Hematopoietic multipotent progenitor cell treated with erythropoietin and hydrocortisone succinate and interleukin-3 and kit ligand, for 8 days (in vitro differentiated cells): ENCODE measurements at places on chromosomes 3 and 15.
A peak's percentile ranks its signal among the peaks of the same experiment; 100 is the strongest.

DNA sequence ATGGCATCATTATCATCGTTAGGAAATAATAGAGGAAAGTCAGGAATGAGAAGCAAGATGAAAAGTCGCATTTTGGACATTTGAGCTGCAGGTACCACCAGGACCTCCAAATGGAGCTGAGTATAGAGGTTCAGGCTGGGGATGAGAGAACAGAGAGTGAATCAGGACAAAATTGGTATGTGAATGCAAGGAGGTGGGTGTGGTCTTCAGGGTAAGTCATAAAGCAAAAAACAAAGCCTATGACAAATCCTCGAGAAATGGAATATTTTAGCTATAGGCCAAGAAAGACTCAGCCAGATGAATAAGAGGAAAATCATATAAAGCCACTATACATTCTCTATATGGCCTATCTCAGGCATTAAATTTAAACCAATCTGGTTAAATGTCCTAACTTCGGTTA lies 841.3 kb downstream of the ROBO1 start:
- no peak for DNase-seq

DNA sequence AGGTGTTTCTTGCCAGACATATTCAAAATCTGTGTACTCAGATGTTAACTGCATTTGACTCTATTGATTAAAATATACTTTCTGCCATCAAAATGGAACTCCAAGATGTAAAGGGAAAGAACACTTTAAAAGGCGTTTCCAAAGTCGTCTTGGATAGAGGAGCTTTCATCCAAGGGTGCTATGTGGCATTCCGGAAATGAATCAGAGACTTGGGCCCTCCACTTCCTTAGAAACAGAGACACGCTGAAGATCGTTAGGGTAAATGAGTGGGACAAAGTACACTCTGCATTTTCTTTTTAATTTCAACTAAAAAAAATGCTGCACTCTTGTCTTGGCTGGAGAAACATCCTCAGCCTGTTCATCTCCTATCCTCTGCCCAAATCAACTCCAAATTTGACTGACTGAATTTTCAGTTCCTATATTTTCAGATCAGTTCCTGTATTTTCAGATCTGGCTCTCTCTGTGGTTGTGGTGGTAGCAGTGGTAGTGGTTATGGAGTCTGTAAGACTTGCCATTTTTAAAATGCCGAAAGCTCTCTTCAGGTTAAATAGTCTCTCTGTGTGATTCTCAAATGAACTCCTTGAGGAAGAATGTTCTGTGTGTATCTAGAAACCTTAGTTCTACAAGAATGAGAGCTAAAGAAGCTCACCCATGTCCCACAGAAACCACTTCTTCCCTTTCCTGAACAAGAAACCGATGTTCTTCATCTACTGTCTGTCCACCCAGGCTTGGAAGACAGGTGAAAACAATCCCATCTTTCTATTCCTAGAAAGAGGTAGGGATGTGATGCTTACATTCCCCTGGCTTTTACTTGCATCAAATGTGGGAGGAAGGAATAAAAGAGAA lies 156.8 kb upstream of the ICE2 start:
- no peak for DNase-seq

GRCh38 chr3:25074149-25074548 lies 353.9 kb upstream of the RARB start:
- DNase-seq = no peak

DNA sequence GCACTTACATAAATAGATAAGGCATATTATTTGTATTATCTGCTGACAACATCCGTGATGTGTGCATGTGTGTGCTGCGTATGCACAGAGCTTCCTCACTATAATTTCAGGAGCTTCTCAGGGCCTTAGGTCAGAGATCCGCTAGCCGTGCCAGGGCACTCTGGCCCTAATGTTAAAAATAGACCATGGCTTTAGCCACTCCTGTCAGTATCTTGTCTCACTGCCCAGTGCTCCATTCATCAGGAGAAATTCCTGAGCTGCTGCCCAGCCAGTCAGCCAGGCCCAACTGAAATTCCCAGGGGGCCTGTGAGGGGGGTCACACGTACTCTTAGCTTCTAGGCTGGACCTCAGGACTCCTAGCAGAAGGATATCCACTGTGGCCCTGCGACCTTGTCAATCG lies 70.0 kb upstream of the ABHD2 start:
- DNase-seq = no peak

GRCh38 chr3:190051641-190052040 lies 69.1 kb downstream of the P3H2 start:
- DNase-seq = no peak

- no peak for DNase-seq
Observed at GRCh38 chr3:112486811-112487505, 12.3 kb downstream of the BTLA start.

- DNase-seq = peak; percentile 71
Observed at GRCh38 chr15:88476635-88477060, 9.1 kb downstream of the MRPS11 start.

DNA sequence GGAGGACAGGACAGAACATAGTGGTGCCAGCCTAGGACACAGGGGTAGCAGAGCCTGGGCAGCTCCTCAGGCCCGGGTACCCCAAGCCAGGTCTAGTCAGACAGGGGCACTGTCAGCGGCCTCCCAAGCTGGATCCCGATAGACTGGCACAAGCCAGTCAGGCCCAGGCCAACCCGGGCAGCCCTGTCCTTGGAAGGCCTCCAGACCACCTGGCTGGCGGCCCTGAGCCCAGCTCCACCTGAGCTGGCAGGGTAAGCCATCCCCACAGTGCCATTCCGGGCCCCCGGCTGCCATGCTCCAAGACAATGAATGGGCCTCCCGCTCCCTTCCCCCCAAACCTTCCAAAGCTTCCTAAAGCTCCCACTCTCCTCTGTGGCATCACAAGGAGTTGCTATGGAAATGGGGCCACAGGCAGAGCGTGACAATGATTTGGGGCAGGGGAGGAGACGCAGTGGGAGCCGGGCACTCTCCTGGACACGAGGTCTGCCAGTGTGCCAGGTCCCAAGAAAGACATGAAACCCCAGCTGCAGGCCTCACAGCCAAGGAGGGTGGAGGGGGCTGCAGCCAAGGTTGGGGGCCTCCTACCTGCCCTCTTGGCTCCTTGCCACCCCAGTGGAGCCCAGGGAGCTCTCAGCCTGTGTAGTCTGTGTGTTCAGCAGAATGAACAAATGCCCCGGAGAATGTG lies 165.6 kb upstream of the LINGO1 start:
- DNase-seq = no peak

GRCh38 chr3:14824646-14825045 lies 5.9 kb downstream of the FGD5 start:
- no peak for DNase-seq

GRCh38 chr3:155488671-155489070 lies 195.2 kb upstream of the STRIT1 start:
- DNase-seq = no peak

DNA sequence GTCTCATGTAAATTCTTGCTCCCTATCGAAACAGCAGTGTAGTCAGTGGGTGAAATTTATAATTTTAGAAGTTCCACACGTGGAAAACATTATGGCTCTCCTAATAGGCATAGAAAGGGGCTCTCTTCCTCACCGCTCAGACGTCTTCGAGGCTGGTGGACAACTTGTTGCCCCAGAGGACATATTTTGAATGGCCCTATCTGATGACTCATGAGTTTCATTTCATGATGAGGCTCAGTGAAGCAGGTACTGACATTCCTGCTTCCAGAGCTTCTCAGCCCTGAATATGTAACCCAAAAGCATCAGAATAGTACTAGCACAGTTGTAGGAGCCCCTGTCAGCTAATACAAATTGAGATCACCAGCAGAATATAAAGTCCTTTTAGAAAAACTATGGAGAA lies 117.9 kb downstream of the HERC1 start:
- DNase-seq = no peak

DNA sequence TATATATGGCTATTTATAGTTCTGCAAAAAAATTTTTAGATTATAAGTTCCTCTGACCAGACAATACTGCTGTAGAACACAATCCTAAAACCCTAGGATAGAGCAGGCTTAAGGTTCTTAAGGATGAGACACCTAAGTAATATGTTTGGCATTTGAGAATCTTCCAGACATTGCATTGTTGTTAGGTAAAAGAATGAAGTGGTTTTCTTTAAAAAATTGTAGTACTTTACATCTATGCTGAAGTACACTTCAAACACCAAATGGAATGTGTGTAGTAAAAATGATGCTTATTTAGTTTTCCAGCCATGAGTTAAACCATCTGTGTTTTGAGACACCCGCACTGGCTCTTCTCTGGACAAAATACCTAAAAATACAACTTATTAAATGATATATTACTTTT lies 857.7 kb downstream of the OTOL1 start:
- no peak for DNase-seq

DNA sequence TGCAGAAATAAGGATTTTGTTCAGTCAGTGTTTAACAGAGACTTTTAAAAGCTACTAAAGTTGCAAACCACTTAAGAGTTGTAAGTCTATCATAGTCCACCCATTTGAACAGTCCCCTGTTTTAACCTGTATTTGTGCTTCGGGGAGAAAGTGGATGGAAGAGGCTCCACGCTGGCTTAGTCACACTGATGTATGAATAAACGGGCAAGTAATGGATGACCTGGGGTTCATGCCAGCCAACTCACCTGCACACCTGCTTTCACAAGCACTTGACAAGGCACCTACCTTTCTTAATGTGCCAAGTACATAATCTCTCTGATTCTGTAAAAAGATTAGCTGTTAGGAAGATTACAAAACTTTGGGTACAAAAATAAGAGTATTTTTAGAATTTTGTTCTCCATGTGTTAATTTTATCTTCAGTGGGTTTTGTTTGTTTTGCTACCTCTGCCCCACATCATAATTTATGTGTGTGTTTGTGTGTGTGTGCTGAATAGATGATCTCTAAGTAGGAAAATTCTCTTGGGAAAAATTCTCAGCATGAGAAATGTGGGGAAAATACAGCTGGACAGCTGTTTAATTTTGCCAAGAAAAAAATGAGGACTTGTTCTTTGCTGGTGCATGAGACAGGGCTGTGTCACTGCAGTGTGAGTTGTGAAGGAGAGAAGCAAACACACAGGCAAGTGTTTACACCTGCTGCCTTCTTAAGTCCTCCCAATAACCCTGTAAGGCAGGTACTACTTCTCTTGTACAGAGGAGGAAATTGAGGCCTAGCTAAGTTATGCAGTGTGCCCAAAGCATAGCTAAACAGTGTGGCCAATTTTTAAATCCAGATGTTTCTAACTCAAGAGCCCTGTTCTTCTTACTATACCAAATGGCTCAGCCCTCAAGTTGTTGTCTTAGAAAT lies 181.2 kb upstream of the IL12A start:
- no peak for DNase-seq

GRCh38 chr15:99138491-99138982 lies 33.7 kb downstream of the SYNM start:
- DNase-seq = no peak

- no peak for DNase-seq
Observed at GRCh38 chr15:96088650-96089049, 241.8 kb upstream of the NR2F2 start.

DNA sequence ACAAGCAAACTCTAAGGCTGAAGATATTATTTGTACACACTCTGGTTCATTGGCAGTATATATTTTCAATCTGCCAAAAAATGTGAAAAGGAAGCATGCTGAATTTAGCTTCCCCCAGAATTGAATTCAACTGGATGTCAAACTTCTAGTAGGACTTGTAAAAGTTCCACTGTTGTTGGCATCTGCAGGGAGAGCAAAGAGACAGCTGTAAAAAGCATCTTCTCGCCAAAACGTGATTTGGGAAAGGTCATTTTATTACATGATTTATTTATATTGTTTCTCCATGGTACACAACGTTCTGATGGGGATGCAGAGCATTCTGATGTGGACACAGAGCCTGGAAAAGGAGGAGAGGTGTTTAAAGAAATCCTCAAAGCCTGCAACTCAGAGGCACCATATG lies 196.7 kb upstream of the ADAMTS9 start:
- no peak for DNase-seq

DNA sequence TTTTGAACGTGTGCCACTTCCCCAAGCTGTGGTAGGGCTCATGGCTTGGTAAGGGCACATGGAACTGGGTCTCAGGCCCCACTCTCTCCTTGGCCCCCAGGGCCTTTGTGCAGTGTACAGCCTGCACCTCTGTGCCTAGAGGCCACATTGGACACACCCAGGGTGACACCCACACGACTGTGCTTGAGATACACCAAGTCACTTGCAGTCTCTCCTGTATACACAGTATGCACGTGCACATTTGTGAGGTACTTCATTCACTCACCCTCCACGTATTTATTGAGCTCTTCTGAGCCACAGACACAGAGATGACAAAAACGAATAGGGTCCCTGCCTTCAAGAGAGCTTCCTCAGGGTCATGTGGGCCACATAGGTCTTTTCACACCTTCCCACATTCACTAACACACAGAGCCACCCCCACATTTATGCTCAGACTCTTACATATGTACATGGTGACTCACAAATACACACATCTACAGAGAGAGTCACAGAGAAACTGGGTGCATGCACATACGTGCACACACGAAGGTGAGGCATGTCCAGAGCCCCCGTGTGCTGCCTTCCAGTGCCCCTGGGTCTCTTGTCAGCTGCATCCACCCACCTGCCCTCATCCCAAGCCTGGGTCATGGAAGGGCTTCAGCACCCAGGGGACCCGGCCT lies 9.8 kb upstream of the TMEM115 start:
- no peak for DNase-seq

GRCh38 chr15:101669744-101670143 lies 17.6 kb upstream of the TM2D3 start:
- DNase-seq = no peak

GRCh38 chr15:69590932-69591524 lies 138.4 kb downstream of the RPLP1 start:
- DNase-seq = no peak

DNA sequence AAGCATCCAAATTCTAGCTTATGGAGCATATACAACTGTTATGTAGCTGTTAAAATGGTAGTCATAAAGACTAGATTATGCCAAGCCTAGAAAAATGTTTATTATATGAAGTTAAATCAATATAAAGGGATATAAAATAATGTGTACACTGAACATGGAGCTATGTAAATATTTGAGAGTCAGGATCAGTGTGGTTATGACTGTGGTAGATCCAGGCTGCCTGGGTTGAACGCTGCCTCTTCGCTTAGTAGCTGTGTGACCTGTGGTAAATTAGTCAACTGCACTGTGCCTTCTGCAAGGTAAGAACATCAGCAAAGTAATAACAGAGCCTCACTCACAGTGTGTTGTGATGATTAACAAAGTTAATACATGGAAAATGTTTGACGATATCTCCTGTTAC lies 212.2 kb downstream of the RBMS3 start:
- no peak for DNase-seq
